Activated naive CD8-positive, alpha-beta T cell treated with anti-CD3 and anti-CD28 coated beads for 36 hours (primary cell): ENCODE measurements at places on chromosomes 5 and 9. TPM values are rescaled to one million over a fixed set of nuclear protein-coding genes. Genes with fewer than 3 reads are reported as not detected.

QRFP gene
- total RNA-seq, result not detected

- DNase-seq, result no peak
Measured at GRCh38 chr5:34410411-34411139, 245.6 kb upstream of the RAI14 start.

SCGB3A2 gene
- total RNA-seq, result not detected

- DNase-seq, result no peak
Measured at GRCh38 chr9:80560976-80561375, 989.2 kb downstream of the TLE4 start.

- no peak for DNase-seq
Measured at GRCh38 chr5:108367679-108368334, 14.1 kb downstream of the FBXL17 start.

- no peak for DNase-seq
Measured at GRCh38 chr5:169706758-169707450, 69.8 kb downstream of the DOCK2 start.

DNA sequence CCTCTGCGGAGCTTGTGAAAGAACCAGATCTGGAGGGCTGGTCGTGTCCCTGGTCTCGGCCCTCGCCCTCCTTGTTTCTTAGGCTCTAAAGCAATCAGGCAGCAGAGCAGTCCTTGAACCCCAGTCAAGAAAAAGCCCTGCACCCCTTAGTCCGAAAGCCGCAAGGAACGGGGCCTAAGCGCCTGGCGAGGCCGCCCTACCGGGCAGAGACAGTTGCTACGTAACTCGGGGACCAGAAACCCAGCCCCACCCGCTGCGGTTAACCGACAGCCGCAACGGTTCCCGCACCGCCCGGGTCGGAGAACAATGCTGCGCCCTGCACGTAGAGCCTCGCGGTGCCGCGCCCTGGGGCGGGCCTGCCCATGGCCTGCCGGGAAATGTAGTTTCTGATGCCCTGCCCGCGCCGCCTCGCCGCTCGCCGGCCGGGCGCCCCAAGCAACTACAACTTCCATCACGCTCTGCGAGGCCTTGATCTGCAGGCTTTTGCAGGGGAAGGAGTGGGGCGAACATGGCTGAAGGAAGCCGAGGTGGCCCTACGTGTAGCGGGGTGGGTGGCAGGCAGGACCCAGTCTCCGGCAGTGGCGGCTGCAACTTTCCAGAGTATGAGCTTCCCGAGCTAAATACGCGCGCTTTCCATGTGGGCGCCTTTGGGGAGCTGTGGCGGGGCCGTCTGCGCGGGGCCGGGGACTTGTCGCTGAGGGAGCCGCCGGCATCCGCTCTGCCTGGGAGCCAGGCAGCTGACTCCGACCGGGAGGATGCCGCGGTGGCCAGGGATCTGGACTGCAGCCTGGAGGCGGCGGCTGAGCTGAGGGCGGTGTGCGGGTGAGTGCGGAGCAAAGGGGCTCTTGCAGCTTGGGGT, at the start of gene SNAPC3:
Gene SNAPC3, plus strand, starts transcription at position 505 of the 859 bp plus-strand sequence. Its CDS starts 4 bp downstream, at position 509.
- DNase-seq, result peak; percentile 94

- DNase-seq, result no peak
Measured at GRCh38 chr9:76351006-76351405, 43.2 kb downstream of the RFK start.

GPR151 gene
- total RNA-seq, result not detected

DNA sequence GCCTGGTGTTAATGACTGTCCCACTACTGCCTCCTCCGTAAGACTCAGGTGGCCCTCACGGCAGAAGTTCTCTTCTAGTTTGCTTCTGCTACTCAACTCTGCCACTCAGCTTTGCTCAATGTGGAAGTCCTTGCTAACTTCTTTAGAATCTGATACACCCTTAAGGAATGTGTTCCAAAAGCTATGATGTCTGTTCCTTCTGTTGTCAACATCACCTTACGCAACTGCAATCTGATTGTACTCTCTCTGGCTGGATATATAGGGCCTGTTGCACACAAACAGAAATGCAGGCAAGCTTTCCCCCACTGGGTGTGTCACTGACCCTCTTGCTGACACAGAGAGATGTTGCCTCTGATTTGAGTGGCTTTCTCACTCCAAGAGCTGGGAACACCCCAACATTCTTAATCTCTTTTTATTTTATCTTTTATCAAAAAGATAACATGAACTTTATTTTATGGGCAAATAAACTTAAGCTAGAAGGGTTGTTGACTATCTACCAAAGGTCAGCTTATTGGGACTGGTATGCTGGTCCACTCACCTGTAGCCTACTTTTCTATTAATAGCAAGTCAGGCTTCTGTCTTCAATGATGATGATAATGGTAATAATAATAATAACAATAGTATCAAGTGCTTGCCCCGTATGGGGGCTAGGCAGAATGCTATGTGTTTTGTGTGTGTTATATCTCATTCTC, 25.2 kb downstream of the TMEM252 start:
- no peak for DNase-seq

ALDH1A1 gene
- not detected for total RNA-seq

DNA sequence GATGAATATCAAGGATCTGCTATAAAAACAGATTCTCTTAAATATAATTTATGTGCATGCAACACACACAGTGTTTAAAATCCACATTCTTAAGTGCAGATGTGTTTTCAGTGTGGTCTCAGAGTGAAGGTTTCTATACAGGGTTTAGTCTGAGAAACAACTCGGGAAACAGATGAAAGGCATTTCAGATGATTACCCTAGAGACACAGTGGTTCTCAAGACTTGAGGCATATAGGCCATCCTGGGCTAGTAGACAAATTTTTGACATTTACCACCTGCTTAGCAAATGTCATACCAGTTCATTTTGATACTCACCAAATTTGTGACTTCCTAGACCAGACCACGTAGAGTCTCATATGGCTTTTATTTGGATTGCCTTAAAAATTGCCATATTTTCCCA, 216.5 kb downstream of the ARL15 start:
- DNase-seq, result no peak

TAF11L12 gene
- total RNA-seq, result not detected

DNA sequence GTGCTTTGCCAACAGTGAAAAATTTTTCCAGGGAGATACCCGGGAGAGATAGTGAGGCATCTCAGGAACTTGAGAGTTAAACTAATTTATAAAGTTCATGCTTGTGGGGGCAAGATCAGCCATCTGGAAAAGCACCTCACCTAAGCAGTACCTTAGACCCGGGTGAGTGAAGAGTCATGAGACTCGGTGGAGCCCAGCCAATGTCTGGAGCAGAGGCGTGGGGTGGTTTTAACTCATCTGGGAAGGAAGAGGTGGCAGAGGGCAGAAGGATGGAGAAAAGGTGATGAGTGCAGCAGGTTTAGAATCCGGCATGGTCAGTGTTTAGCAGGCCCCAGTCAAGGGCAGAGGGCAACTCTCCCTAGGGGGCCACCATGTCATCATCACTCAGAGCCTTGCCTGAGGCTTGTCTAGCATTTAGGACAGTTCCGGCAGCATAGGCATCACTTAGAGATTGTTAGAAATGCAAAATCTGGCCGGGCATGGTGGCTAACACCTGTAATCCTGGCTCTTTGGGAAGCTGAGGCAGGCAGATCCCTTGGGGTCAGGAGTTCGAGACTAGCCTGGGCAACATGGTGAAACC, 4.3 kb upstream of the RNF183 start:
- DNase-seq, result no peak

- no peak for DNase-seq
Measured at GRCh38 chr9:25224309-25224708, 453.9 kb downstream of the TUSC1 start.

GRCh38 chr5:148687427-148687826, 33.1 kb upstream of the HTR4 start:
- peak; percentile 2 for DNase-seq

DNA sequence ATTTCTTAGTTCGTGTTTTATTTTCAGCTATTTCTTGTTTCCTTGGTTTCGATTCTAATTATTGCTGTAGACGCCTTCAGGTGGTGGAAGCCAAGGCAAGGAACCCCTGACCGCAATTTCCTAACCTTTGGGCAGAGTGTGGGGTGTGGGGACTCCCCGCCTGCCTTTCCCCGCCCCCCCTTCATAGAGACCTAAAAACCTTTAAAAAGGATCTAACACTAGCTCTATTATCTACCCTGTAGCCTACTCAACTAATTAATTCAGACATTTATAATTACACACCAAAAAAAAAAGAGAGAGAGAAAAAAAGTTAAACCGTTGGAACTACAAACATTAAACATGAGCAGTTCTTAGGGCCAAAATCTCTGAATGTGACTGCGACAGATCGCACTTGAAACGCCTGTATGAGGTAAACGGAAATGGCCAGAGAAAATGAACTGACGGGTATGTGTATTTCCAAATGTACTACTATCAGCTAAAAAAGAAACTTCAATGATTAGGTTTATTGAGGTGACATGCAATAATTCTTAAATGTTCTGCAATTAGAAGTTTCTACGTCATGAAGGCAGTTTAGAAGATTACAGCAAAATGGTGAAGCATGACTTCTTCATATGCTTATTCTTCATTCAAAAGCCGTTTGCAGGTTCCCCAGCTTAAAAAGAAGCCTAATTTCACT, 19.0 kb upstream of the FER start:
- peak; percentile 65 for DNase-seq

DNA sequence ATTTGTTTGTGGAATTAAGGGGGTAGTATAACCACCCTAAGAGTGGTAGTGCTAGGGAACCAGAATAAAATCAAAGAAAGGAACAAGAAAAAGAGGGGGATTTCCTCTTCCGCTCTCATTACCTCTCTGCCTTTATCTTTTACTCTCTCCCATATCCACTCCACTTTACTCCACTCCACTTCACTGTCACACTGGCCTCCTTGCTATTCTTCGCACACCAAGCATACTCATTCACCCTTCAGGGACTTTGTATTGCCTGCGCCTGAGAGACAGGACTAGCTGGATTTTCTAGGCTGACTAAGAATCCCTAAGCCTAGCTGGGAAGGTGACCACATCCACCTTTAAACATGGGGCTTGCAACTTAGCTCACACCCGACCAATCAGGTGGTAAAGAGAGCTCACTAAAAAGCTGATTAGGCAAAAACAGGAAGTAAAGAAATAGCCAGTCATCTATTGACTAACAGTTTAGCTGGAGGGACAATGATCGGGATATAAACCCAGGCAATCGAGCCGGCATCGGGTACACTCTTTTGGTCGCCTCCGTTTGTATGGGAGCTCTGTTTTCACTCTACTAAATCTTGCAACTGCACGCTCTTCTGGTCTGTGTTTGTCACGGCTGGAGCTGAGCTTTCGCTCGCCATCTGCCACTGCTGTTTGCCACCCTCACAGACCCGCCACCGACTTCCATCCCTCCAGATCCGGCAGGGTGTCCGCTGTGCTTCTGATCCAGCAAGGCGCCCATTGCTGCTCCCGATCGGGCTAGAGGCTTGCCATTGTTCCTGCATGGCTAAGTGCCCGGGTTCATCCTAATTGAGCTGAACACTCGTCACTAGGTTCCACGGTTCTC, 121.8 kb downstream of the FAM170A start:
- no peak for DNase-seq

DNA sequence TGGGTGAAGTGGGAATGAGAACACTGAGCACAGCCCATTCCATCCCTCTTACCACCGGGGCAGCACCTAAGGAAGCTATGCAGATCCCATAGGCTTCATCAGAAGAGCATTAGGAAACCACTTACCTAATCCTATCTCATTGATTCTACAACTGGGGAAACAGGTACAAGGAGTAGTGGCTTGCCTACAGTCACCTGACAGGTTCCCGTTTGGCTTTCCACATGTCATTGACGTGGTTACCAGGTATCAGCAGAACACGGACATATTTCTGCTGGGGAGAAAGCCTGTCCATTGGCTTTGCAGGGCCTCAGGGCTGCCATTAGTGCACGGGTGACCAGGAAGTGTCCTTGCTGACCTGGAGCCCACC, 11.3 kb downstream of the AFAP1L1 start:
- DNase-seq, result no peak

- no peak for DNase-seq
Measured at GRCh38 chr5:146799231-146799630, 79.3 kb downstream of the PPP2R2B start.

TMEM215 gene
- not detected for total RNA-seq

- DNase-seq, result no peak
Measured at GRCh38 chr9:12695474-12695873, 2.3 kb downstream of the TYRP1 start.

DNA sequence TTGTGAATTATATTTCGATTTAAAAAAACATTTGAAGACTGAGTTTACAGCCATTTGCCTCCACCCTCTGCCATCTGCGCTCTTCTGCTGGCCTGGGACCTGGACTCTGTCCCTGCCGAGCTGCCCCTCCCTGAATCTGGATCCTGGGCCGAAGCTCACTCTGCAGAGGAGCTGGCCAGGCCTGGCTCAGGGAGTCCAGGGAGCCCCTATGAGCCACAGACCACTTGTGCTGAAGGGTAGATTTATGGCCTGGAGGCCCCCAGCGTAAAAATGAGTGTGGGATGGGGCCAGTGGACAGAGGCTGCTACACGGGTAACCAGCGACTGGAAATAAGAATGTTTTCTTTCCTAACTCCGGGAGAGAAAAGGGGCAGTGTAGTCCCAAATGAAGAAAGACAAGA, 129.8 kb downstream of the FGF18 start:
- no peak for DNase-seq

CDHR2 gene
- total RNA-seq, result 0.44 TPM

- no peak for DNase-seq
Measured at GRCh38 chr9:134291961-134292871, 34.0 kb upstream of the RXRA start.

DNA sequence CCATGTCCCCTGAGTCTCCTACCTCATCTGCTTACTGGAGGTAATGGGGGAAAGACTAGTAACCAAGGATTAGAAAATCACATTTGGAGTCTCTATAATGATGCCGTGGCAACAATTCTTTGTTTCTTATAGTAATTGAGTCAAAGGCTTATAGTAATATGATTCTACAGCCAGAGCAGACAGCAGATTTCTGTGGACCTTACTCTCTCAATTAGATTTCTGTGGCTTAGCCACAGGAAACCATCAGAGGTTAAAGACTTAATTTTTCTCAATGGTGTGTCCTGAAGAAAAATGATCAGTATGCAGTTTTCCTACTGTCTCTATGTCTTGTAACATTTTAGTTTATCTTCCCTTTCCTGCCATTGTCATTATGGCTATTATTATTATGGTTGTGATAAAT, 59.3 kb upstream of the CD180 start:
- no peak for DNase-seq

DNA sequence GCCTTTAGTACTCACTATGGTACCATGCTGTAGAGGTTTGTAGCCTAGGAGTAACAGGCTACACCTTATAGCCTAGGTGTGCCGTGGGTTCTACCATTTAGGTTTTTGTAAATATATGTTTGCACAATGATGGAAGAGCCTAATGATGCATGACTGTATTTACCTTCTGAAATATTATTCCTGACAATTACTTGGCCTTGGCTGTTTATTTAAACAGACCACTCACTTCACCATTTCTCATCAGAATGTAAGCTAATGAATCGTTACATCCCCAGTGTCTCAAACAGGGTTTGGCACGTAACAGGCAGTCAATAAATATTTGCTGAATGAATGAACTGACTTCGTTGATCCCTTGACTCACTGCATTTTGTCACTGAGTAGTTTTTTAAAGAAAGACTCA, 93.1 kb downstream of the MED27 start:
- no peak for DNase-seq

GRCh38 chr9:132672413-132672690, 2.1 kb downstream of the GTF3C4 start:
- DNase-seq, result no peak

- DNase-seq, result no peak
Measured at GRCh38 chr9:107316795-107317661, 33.9 kb downstream of the RAD23B start.

AK8 gene
- total RNA-seq, result 0.10 TPM

GRCh38 chr5:165079389-165079788, 1574.0 kb downstream of the MAT2B start:
- DNase-seq, result no peak

UNC5A gene
- total RNA-seq, result not detected

BAAT gene
- 0.06 TPM for total RNA-seq
